GM23248 (cell line): ENCODE measurements at places on chromosomes 3 and 15. TPM values are rescaled to one million over a fixed set of nuclear protein-coding genes. Genes with fewer than 3 reads are reported as not detected.
A peak's percentile ranks its signal among the peaks of the same experiment; 100 is the strongest.

DNA sequence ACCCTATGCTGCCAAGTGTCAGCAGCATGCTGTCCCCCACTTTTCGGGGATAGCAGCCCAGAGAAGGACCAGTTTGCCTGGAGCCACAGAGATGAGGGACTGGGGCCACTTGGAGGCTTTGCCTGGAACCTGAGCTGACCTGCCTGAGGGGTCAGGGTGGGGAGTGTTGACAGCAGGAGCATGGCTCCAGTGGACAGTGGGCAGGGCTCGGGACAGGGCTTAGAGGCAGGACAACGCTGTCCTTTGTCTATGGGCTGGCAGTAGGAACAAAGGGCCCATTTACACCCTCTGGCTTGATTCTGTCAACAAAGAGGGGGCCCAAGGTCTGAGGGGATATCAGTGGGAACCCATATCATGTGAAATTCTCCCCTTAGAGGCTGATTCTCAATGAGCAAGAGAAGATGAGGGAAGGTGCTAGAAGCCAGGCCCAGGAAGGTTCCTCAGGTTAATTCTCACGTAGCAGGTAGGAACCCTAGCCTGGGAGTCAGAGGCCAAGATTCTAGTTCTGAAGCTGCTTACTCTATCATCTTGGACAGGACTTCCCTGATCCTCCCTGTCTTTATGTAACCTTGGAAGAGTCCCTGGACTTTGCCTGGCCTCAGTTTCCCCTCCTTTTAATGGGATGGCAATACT is 29.7 kb upstream of the HHATL start:
- no peak overlapping the region for H3K4me3 ChIP-seq
- no peaks in the 10 kb centered on the region for H3K36me3 ChIP-seq
- no peaks in the 10 kb centered on the region for H3K4me1 ChIP-seq
- DNase-seq = no peak

DNA sequence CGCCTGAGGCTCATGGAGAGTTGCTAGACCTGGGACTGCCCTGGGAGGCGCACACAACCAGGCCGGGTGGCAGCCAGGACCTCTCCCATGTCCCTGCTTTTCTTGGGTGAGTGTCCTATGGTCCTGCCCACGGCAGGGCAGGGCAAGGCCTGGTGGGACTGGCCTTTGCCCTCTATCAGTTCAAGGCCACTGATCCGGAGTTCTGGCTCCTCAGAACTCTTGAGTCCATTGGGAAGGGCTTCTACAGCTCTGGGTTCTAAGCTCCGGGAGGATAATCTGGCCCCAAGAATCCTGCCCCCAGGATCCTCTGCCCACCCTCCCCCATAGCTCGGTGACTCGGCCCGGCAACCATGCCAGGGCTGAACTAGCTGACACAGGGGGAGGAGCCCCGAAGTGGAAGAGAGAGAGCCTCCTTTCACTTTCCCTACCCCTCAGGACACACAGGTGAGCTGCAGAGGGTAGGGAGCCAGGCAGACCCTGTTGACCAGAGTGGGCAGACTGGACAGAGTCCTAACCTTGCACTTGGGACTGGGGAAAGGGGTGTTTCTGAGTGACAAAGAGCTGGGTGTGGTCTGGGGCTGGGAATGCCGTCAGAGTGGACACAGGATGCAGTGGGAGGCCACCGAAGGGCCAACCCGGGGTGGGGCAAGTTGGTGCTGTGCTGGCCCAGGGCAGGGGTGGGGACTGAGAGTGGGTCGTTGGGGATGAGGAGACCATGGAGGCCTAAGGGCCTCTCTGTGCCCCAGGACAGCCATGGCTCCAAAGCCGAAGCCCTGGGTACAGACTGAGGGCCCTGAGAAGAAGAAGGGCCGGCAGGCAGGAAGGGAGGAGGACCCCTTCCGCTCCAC is 664 bp downstream of the PARP3 start:
- DNase-seq = peak; percentile 94
- H3K36me3 ChIP-seq = no peaks in the 10 kb centered on the region
- H3K4me1 ChIP-seq = peaks cover 20% of the 10 kb centered on the region
- peak overlapping the region; percentile 94 for H3K27ac ChIP-seq

GRCh38 chr3:107904536-107905066 is 186.2 kb downstream of the CD47 start:
- H3K27me3 ChIP-seq = no peaks in the 10 kb centered on the region
- no peak overlapping the region for H3K27ac ChIP-seq
- H3K36me3 ChIP-seq = no peaks in the 10 kb centered on the region

DNA sequence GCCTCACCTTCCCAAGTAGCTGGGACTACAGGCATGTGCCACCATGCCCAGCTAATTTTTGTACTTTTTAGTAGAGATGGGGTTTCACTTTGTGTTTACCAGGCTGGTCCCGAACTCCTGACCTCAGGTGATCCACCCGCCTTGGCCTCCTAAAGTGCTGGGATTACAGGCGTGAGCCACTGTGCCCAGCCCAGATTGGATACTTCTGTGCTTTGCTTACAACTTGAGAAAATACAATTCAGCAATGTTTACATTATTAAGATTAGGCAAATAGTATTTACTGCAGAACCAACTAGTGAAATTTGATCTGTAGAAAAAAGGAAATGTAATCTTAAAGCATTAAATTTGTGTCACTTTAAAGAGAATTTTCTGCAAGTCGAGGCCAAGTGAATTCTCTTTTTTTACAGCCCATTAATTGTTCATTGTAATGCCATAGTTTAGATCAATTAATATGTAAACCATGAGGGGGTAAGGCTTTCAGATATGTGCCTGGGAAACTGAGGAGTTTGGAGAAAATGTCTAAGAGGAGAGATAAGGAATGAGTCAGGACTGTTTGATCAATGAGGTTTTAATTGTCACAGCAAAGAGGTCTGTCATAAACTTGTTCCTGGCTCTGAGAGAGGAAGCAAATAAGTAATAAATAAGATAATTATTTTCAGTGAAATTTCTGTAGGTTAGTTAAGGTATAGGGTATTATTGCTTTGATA is 15.3 kb downstream of the PYDC2 start:
- no peak for DNase-seq
- H3K4me1 ChIP-seq = no peaks in the 10 kb centered on the region
- no peak overlapping the region for H3K4me3 ChIP-seq
- no peaks in the 10 kb centered on the region for H3K36me3 ChIP-seq
- H3K27me3 ChIP-seq = no peaks in the 10 kb centered on the region

GRCh38 chr3:24088782-24089181 is 143.7 kb downstream of the NR1D2 start:
- H3K27ac ChIP-seq = no peak overlapping the region
- DNase-seq = peak; percentile 66
- H3K36me3 ChIP-seq = no peaks in the 10 kb centered on the region

GRCh38 chr15:74828835-74829234 is 2.4 kb downstream of the CPLX3 start:
- no peak for DNase-seq
- no peak overlapping the region for H3K4me3 ChIP-seq
- no peak overlapping the region for H3K27ac ChIP-seq
- no peaks in the 10 kb centered on the region for H3K36me3 ChIP-seq

DNA sequence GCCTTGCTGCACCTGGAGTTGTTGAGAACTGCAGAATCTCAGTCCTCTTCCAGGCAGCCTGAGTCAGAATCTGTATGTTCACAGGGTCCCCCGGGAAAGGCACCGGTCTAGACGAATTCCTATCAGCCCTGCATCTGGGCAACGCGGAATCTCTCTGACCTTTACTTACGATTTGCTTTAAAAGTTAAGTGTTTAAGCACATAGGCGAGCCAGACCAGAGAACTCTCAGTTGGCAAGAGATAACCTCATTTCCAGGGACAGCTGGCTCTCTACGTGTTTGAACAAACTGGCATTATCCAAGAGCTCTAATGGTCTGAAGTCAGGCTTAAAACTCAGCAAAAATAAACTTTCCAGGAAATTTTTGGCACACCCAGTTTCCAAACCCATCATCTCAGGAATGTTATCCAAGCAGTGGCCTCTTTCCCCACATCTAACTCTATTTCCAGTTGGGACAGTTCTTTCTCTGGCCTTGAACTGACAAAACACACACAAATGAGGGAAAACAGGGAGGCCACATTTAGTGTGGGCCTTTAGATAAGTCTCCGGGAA is 53.4 kb downstream of the HES1 start:
- no peak overlapping the region for H3K4me3 ChIP-seq
- no peaks in the 10 kb centered on the region for H3K36me3 ChIP-seq

DNA sequence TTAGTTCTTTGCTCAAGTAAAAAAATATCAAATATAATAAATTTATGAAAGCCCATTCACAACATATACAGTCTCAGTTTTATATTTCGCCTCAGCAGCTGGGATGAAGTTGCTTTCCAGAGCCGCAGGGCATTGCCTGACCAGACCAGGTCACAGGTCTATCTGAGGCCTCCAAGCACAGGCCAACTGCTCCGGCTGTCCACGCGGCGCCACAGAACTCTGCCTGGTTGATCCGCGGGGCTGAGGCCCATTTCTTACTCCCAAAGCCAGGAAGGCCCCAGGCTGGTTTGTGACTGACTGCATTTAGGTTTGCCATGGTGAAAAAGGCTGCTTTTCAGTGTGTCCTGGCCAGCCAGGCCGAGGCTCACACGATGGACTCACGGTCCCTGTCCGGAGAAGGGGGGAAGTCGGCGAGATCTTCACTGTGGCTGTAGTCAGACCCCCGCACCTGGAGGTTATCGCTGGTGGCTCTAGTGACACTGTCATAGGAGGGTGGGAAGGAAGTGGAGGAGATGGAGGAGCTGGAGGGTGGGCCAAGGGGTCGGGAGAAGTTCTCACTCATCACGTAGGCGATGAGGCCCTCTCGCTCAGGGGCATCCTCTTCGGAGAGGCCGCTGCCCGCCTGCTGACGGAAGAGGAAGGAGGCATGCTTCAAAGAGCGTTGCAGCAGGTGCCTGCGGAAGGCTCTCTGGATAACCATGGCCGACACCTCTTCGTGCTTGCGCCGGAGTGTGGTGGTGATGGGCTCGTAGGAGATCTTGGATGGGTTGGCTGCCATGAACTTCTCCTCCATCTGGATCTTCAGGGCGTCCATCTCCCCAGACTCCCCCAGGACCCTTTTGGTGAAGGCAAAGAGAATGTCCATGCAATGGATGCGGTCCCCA is 54.1 kb downstream of the EXOG start:
- no peaks in the 10 kb centered on the region for H3K27me3 ChIP-seq
- H3K4me3 ChIP-seq = no peak overlapping the region
- H3K27ac ChIP-seq = no peak overlapping the region
- no peak for DNase-seq
- H3K36me3 ChIP-seq = no peaks in the 10 kb centered on the region

- H3K4me3 ChIP-seq = no peak overlapping the region
- no peak for DNase-seq
Observed at GRCh38 chr3:194952841-194953241, 267.2 kb downstream of the FAM43A start.

GRCh38 chr3:63349583-63350573 is 71.8 kb downstream of the SYNPR start:
- no peaks in the 10 kb centered on the region for H3K36me3 ChIP-seq
- peaks cover 17% of the 10 kb centered on the region for H3K4me1 ChIP-seq
- no peak overlapping the region for H3K27ac ChIP-seq
- H3K4me3 ChIP-seq = no peak overlapping the region
- H3K27me3 ChIP-seq = no peaks in the 10 kb centered on the region

DNA sequence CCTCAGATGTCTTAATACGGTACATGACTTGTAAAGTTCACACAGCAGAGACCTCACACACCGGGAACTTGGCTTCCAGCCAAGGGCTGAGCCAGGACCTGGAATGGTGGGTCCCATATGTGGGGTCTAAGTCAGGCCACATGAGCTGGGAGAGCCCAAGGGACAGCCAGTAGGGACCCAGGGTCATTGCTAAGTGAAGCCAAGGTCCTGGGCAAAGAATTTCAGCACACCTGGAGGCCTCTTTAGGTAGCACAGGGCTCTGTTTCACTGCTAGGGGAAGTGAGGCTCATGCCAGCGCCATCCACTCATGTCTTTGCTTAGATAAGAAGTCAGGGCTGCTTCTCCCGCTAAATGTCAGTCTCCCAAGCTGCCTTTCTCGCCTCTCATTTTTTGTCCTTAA is 116.6 kb upstream of the TLE3 start:
- no peak overlapping the region for H3K4me3 ChIP-seq
- peaks cover 5% of the 10 kb centered on the region for H3K27me3 ChIP-seq
- H3K36me3 ChIP-seq = no peaks in the 10 kb centered on the region
- no peaks in the 10 kb centered on the region for H3K4me1 ChIP-seq
- DNase-seq = no peak

DNA sequence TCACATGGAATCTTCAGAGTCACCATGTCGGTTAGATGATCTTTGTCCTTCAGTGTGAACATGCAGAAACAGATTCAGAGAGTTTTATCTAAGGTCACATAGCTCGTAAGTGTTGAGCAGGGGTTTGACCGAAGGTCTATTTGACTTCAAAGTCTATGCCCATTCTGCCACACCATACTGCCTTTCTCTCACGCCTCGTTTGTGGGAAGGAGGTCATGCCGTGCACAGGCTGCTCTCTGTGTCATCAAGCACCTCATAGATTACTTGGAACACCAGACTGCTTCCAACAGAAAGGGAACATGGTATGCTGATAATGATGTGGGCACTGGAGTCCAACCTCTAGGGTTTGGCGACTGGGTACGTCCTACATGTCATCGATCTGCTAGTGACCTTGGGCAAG is 128.8 kb downstream of the SV2B start:
- H3K4me1 ChIP-seq = no peaks in the 10 kb centered on the region
- DNase-seq = no peak
- no peak overlapping the region for H3K4me3 ChIP-seq
- H3K27me3 ChIP-seq = peaks cover 10% of the 10 kb centered on the region; the same call in 1 of the 2 replicates

DNA sequence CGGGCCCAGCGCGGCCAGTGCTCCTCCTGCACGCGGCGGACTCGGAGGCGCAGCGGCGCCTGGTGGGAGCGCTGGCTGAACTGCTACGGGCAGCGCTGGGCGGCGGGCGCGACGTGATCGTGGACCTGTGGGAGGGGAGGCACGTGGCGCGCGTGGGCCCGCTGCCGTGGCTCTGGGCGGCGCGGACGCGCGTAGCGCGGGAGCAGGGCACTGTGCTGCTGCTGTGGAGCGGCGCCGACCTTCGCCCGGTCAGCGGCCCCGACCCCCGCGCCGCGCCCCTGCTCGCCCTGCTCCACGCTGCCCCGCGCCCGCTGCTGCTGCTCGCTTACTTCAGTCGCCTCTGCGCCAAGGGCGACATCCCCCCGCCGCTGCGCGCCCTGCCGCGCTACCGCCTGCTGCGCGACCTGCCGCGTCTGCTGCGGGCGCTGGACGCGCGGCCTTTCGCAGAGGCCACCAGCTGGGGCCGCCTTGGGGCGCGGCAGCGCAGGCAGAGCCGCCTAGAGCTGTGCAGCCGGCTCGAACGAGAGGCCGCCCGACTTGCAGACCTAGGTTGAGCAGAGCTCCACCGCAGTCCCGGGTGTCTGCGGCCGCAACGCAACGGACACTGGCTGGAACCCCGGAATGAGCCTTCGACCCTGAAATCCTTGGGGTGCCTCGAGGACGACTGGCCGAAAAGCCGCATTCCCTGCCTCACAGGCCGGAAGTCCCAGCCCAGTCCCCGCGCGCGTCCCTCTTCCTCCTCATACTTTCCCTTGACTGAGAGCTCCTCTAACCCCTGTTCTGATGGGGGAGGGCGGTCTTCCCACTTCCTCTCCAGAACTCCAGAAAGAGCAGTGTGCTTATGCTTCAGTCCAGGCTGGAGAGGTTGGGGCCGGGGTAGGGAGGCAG is 1.4 kb upstream of the IL17RC start:
- peaks cover 13% of the 10 kb centered on the region for H3K4me1 ChIP-seq
- no peaks in the 10 kb centered on the region for H3K36me3 ChIP-seq
- H3K27ac ChIP-seq = peak overlapping the region; percentile 50
- H3K4me3 ChIP-seq = peak overlapping the region; percentile 73
- no peaks in the 10 kb centered on the region for H3K27me3 ChIP-seq

- H3K27me3 ChIP-seq = no peaks in the 10 kb centered on the region
- no peak overlapping the region for H3K4me3 ChIP-seq
Observed at GRCh38 chr15:73575636-73576247, 57.4 kb downstream of the NPTN start.

UBE2E1 gene
- total RNA-seq = 49.3 and 65.3 TPM in 2 replicates

SST gene
- total RNA-seq = 1.6 TPM in 1 of 2 replicates, not detected in the other

XCR1 gene
- not detected in 2 replicates for total RNA-seq

DPPA2 gene
- total RNA-seq = not detected in 2 replicates

CHMP2B gene
- 53.1 and 59.3 TPM in 2 replicates for total RNA-seq

SLC22A13 gene
- 0.38 and 0.86 TPM in 2 replicates for total RNA-seq

EXOSC7 gene
- 31.1 and 60.7 TPM in 2 replicates for total RNA-seq

GOLGA6B gene
- total RNA-seq = not detected in 2 replicates

TAMM41 gene
- 4.6 and 8.2 TPM in 2 replicates for total RNA-seq
